ENCODE measurements at places on chromosomes 12 and 14.

GRCh38 chr14:56666294-56666693, 86.7 kb downstream of the TMEM260 start:
- no peak for DNase-seq

DNA sequence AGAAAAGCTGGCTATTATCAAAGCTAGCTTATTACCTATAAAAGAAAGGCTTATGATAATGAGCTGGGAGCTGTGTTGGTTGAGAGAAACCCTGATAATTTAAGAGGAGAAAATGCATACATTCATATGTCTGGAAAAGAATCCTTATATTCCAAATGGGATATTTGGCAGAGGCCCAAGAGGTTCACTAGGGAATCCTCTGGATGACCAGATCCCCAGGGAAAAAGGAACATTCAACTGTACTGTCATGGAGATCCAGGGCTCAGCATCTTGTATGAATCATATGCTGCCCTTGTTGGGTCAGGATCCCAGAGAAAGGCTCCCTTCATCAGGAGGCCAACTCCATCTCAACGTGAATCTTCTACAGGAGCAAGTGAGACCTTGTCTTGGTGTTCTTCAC, 16.6 kb upstream of the FBXO34 start:
- DNase-seq: no peak

- no peak for DNase-seq
Measured at GRCh38 chr14:25518364-25518763, 468.4 kb upstream of the STXBP6 start.

GRCh38 chr12:131946757-131947156, 3.0 kb upstream of the EP400 start:
- DNase-seq: no peak

GRCh38 chr12:127268213-127268612, 998.8 kb upstream of the TMEM132C start:
- no peak for DNase-seq

GRCh38 chr12:117671734-117672133, 297.1 kb downstream of the KSR2 start:
- no peak for DNase-seq

DNA sequence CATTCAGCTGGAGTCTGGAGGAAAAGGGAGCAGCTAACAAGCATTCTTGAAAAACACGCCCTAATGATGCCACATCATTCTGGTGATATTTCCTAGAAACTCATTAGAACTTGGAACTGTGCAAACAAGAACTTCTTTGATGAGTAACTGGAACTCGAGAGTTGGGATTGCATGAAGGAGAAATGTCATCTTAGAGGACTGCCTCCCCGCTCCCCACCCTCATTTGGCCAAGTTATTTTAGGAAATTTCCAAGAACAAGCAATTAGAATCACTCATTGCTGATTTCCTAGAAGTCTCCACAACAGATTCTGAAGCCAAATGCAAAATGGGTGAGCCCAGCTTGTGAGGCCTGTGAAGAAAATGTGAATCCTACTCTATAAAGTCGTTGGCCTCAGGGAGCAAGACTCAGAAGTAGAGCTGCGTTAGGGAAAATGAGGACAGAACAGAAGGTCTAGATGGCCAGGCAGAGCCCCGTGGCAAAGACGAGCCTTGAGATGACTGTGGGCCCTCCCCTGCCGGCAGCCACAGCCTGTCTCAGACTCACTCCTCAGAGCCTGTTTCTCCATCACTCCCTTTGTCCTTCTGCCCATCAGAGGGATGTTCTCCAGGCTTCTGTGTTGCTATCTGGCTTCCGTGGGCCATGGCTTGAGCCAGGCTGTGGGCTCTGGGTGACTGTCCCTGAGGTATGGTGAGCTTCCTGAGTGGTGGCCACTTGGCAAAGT, 38.4 kb downstream of the RTL1 start:
- no peak for DNase-seq

- no peak for DNase-seq
Measured at GRCh38 chr12:102371165-102371564, 109.2 kb downstream of the IGF1 start.

DNA sequence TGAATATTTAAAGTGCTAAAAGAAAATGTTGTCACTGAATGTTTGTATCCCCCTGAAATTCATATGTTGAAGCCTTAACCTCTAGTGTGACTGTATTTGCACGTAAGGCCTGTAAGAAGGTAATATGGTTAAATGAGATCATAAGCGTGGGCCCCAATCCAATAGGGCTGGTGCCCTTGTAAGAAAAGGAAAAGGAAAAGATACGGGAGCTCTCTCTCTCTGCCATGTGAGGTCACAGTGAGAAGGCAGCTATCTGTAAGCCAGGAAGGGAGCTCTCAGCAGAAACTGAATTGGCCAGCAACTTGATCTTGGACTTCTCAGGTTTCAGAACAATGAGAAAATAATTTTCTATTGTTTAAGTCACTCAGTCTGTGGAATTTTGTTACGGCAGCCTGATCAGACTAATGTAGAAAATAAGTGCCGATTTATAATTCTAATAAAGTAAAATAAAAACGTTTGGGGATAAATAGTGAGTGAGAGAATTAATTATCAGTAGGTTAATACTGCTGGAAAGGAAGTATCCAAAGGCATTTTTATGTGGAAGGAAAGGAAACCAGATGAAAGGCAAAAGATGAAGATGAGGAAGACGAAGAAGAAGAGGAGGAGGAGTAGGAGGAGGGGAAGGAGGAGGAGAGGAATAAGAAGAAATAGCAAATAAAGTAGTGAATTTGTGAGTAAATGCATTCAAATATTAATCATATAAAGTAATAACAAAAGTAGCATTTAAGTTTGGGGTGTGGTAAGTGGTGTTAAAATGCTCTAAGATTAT, 188.5 kb upstream of the KRR1 start:
- no peak for DNase-seq

All from stimulated activated CD8-positive, alpha-beta memory T cell treated with anti-CD3 and anti-CD28 coated beads, Interleukin-7, amount 100 ng/mL, for 1 hour (primary cell).